ENCODE measurements at places on chromosomes 2 and 18.

- no peak for DNase-seq
Observed at GRCh38 chr18:21538230-21538629, 62.3 kb downstream of the ESCO1 start.

DNA sequence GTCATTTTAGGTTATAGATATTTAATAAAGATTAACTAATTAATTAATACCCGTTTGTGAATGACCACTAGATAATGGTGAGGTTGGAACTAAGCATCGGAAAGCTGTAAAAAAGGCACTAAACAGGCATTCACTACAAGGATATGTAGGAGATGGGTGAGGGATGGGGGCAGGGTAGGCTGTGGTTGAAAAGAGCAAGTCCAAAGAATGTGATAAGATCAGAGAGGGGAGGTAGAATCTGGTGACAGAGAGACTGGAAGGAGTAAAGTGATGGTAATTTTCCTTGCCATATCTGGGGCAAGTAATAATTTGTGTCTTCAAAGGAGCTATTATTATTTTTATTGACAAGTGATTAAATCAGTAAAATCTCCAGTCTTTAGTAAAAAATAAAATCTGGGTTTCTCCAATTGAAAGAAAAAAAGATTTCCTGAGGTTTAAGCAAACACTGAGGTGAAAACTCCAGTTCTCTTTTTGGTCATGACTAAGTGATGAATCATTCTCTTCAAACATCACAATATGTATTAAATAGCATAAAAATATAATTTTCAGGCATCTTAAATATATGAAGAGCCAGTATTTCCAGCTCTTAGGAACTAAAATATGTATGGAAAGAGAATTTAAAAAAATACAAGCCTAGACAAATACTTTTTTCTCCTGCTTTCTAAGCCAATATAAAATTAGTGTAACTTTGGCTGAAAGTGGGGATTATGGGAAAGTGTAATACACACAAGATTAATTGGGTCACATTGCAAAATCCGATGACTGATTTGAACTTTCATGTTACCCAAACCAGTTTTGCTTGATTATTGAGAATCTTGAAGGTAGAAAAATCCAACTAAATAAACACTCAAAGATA, 259.1 kb upstream of the RBMS1 start:
- peak; percentile 3 for DNase-seq

- no peak for DNase-seq
Observed at GRCh38 chr18:27378431-27379095, 193.5 kb upstream of the CHST9 start.

GRCh38 chr18:79476918-79477571, 81.3 kb downstream of the NFATC1 start:
- DNase-seq, result no peak

- DNase-seq, result no peak
Observed at GRCh38 chr2:201450954-201451291, 335 bp downstream of the TRAK2 start.
